ENCODE measurements at places on chromosomes 12 and 14. TPM values are rescaled to one million over a fixed set of nuclear protein-coding genes. Genes with fewer than 3 reads are reported as not detected.

The GDF3 gene
- total RNA-seq = not detected

The PRH2 gene
- total RNA-seq = not detected

The TAS2R9 gene
- under 0.01 TPM for total RNA-seq

The KRT80 gene
- under 0.01 TPM for total RNA-seq

The GNG2 gene
- total RNA-seq = 12.7 TPM

The TAS2R46 gene
- 4.8 TPM for total RNA-seq

The GYS2 gene
- not detected for total RNA-seq

The YEATS4 gene
- total RNA-seq = 28.5 TPM

The CACNA2D4 gene
- total RNA-seq = 9.4 TPM

The PLEKHD1 gene
- total RNA-seq = under 0.01 TPM

Data from hematopoietic multipotent progenitor cell (in vitro differentiated cells).